Fibroblast of mammary gland (primary cell): ENCODE measurements at places on chromosomes 1 and 21.
A peak's percentile ranks its signal among the peaks of the same experiment; 100 is the strongest.

- no peak for DNase-seq
These were observed 9.4 kb downstream of the NUF2 start for GRCh38 chr1:163331116-163331515.

GRCh38 chr1:164440232-164440631 lies 118.8 kb upstream of the PBX1 start:
- DNase-seq: peak; percentile 24

DNA sequence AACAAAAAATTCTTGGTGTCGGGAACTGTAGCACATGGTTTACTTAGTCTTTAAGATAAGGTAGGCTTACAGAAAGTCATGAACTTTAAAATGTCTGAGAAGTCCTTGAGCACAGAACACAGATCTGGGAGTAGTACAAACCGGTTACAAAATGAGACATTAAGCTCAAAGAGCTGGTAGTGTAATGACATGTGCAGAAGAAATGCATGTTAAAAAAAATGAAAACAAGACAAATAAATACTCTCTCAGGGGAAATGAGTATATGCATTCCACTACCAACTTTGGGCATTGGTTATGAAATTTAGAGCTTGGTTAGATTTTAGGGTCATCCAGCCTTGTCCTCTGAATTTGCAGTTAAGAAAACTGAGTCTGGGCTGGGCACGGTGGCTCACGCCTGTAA lies 91.5 kb upstream of the F3 start:
- DNase-seq: peak; percentile 67

GRCh38 chr1:105399716-105400115 lies 1650.0 kb downstream of the AMY1C start:
- DNase-seq: no peak

- DNase-seq: peak; percentile 19
These were observed 16.8 kb downstream of the PLA2G5 start for GRCh38 chr1:20086800-20087199.

GRCh38 chr1:53378061-53378460 lies 50.2 kb upstream of the LRP8 start:
- DNase-seq: no peak

DNA sequence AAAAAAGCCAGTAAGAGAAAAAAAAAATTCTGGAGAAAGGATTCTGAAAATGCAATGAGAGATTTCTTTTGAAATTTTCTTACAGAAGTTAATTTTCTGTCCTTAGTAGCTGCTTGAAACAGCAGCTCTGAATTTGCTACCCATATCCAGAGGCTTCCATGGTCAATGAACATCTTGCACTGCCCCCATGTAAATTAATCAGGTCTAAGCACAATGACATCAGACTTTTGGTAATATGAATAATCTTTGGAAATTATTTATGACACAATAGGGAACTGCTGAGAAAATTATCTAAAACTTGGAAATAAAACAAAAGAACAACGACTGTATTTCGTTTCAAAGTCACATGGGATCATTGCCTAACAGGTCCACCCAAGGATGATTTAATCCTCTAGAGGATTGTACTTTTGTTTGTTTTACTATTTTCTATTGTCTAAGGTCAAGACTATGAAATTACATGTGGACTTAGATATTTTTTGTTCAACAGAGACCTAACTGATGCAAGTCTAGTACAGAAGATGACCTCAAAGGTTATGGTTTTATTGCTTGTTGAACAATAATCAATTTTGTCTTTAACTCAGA lies 312.1 kb downstream of the BACH1 start:
- DNase-seq: peak; percentile 76

- DNase-seq: no peak
These were observed 33.5 kb downstream of the SCYL3 start for GRCh38 chr1:169860187-169860586.

DNA sequence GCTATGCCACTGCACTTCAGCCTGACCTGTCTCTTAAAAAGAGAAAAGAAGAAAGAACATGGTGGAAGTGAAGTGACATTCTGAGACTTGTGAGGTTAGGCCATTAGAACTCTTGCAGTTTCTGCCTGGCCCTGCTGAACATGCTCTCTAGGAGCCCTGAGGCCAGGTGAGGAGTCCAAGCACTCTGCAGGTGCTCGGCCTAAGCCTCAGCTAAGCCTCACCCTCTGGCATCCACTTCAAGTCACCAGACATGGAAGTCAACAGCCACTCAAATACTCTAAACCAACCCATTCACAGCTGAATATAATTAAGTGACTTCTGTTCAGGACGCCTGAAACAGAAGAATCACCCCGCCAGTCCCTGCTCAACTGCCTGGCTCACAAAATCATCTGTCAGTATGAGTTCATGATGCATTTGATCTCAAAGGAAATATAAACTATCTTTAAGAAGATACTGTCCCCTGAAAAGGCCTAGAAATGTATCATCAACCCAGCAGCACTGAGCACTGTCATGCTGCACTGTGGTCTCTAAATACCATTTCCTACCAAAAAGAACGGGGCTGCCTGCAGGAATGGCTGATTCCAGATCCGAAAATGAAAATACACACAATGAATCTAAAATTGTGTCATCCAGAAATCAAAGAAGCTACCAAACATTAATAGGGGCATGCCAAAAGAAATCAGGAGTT lies 118.8 kb downstream of the PSMG1 start:
- no peak for DNase-seq

GRCh38 chr1:151829352-151830046 lies 2.1 kb downstream of the RORC start:
- DNase-seq: no peak

DNA sequence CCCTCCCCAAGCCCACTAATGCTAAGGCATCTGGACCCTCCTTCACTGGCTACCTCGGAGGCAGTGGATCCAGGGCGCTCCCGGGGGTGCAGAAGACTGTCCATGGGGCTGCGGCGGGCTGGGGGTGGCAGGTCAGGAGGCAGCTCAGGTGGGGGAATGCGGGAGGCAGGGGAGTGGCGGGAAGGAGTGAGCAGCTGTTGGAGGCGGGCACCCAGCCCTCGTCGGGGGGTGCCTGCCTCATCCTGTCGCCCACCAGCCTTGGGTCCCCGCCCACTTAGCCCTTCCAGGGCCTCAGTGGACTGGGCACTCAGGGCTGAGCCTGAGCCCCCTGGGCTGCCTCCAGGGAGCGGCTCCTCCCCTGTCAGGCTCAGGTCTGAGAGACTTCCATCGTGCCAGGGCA lies 10.7 kb upstream of the GATAD2B start:
- DNase-seq: no peak

DNA sequence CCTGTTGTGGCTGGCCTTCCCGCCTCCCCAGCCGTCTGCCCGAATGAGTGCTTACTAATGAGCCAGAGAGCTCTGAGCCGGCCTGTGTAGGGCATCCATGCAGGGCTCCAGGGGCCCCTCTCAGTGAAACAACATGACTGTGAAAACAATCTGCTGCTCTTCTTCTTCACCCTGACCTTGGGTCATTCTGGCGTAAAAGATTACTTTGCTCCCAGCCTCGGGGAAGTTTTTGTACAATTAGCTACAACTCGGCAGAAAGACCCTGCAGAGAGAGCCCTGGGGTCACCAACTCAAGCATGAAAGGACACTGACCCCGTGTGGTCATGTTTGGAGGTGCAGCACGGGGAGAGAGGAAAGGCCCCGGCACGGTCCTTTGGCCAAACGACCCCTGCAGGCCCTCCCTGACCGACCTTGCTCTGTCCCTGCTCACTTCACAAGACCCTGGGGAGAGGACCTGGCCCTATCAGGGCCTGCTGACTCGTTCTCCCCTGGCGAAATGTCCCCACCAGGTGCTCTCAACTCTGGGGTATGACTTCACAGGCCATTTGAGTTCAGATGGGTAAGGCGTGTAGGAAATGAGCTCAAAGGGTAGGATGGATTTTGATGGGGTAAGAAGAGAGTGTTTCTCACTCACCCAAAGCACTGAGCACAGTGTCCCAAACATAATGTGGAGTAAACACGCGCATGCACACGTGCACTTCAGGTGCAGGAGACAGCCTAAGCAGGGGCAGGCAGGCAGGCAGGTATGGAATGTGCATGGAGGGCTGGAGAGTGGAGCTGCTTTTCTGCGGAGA lies 22.9 kb upstream of the FAM20B start:
- peak; percentile 60 for DNase-seq
